Kasumi-1 (cell line): ENCODE measurements at places on chromosomes 5 and 9.

DNA sequence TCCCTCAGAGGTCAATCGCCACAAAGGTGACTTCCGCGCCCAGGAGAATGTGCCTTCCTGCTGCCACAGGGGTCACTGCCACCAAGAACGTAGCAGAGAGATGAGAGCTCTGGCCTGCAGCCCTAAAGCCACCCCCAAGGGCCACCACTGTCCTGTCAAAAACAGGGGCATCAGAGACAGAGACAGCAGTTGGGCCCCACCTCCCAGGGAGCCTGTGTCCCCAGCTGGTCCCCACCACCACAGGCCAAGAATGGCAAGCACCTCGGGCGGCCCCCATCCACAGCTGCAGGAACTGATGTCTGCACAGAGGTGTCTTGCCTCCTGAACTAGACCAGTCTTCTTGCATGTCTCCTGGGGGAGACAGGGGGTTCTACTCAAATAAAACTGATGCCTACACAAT lies 5.8 kb downstream of the SPATA31E1 start:
- DNase-seq, result no peak

GRCh38 chr9:4850603-4851310 lies 58.0 kb downstream of the RCL1 start:
- DNase-seq, result no peak

DNA sequence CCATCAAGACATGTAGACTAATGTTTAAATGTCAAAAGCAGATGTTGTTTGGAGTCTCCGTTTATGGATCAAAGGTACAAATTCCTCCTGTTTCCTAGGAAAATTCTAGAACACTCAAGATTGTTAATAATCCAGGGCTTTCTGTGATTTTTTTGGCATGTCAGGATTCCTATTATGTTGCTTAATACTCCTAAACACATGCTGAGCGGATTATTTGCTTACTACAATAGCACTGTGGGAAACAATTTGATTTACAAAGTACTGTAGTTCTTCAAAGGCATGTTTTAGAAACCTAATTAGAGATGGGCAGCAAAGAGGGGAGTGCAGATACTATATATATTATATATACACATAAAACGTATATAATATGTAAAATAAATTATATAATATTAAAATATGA lies 19.0 kb upstream of the SCAMP1 start:
- no peak for DNase-seq

DNA sequence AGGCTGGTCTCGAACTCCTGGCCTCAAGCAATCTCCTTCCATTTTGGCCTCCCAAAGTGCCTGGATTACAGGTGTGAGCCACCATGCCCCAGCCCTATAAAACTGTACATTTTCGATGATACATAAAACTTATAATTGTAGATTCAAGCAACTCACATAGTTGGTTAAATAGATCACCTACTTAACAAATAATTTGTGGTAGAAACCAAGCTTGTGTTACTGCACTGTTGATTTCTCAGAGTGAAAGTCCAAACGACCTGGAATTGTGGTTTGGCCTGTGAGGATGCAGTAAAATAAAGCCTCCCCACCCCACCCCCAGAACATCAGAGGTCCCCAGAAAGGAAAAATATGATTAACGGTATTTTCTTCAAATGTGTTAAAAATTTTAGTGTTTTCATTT lies 92.7 kb downstream of the TRIO start:
- no peak for DNase-seq

DNA sequence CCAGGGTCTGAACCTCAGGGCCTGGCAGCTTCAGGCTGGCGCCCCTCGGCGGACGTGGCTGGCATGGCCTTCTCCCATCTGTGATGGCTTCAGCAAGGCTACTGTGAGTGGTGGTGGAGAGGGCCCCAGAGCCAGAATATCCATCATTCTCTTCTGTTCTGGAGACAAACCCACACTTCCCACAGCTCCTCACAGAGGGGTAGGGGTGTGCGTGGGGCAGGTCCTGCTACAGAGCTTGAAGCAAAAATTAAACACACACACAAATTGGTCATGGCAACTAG lies 9.6 kb downstream of the GPX3 start:
- no peak for DNase-seq

DNA sequence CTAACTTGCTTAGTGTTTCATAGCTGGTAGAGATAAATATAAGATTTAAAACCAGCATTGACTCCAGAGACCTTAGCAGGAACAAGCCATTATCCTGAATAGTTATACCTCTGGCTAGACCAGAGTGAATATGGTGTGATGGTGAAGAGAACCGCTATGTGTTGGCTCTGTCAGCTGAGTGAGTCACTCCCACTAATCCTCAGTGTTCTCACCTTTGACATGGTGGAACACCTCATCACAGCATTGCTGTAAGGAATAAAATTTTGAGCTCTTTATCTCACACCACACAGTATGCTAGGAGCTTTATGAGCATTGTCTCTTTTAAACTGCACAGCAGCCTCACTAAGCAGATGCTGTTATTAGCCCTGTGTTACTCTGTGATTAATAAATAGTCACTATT lies 90.7 kb upstream of the DHFR start:
- no peak for DNase-seq
